ENCODE measurements at places on chromosomes 3 and 15. TPM values are rescaled to one million over a fixed set of nuclear protein-coding genes. Genes with fewer than 3 reads are reported as not detected.

Gene PLSCR4
- 16.7 TPM for polyA plus RNA-seq

Gene SPINT1
- polyA plus RNA-seq, result 0.43 TPM

Gene UPK1B
- polyA plus RNA-seq, result 0.05 TPM

Gene LRRC2
- 9.9 TPM for polyA plus RNA-seq

Gene CORO2B
- polyA plus RNA-seq, result 6.9 TPM

Gene TEX55
- not detected for polyA plus RNA-seq

Gene KIF7
- 4.4 TPM for polyA plus RNA-seq

Gene PEX5L
- 0.20 TPM for polyA plus RNA-seq

Gene MAP1A
- polyA plus RNA-seq, result 29.7 TPM

Gene FETUB
- polyA plus RNA-seq, result 0.07 TPM

Gene RAB11A
- polyA plus RNA-seq, result 136 TPM

Gene CCDC39
- not detected for polyA plus RNA-seq

Gene LDHAL6B
- polyA plus RNA-seq, result not detected

Gene RAD18
- polyA plus RNA-seq, result 1.0 TPM

Gene RPP25
- 3.5 TPM for polyA plus RNA-seq

Gene POPDC2
- 504 TPM for polyA plus RNA-seq

Gene ST8SIA2
- polyA plus RNA-seq, result 0.23 TPM

Gene UTS2B
- polyA plus RNA-seq, result 0.16 TPM

Gene COL7A1
- 8.7 TPM for polyA plus RNA-seq

Gene TMC3
- 0.02 TPM for polyA plus RNA-seq

Gene GPR15
- polyA plus RNA-seq, result not detected

Gene QRICH1
- 23.3 TPM for polyA plus RNA-seq

Gene GNAI2
- 122 TPM for polyA plus RNA-seq

Gene SLC22A14
- polyA plus RNA-seq, result 0.11 TPM

Gene PSMD6
- 86.4 TPM for polyA plus RNA-seq
